Ovary (tissue), 10 donors: ENCODE measurements at places on chromosomes 7 and 10.

DNA sequence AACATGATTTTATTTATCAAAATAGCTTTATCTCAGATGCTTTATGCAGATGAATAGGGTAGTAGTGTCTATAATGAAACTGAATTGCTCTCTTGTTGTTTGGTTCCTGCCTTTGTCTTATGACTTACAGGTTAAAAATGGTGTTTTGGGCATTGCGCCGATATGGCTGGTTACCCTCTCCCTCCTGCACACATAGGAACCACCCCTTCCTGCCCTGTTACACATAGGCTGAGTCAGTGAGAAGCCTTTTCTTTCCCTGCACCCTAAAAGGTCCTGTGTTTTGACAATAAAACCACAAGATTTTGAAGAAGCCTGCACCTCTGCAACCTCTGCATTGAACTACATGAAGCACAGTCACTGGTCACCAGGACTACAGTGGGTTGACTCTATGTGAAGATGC, 655.8 kb upstream of the ANKRD30A start:
- no peaks in the 10 kb centered on the region for H3K27me3 ChIP-seq
- DNase-seq = no peak
- H3K4me1 ChIP-seq = no peaks in the 10 kb centered on the region
- H3K36me3 ChIP-seq = no peaks in the 10 kb centered on the region
- H3K27ac ChIP-seq = no peak overlapping the region

DNA sequence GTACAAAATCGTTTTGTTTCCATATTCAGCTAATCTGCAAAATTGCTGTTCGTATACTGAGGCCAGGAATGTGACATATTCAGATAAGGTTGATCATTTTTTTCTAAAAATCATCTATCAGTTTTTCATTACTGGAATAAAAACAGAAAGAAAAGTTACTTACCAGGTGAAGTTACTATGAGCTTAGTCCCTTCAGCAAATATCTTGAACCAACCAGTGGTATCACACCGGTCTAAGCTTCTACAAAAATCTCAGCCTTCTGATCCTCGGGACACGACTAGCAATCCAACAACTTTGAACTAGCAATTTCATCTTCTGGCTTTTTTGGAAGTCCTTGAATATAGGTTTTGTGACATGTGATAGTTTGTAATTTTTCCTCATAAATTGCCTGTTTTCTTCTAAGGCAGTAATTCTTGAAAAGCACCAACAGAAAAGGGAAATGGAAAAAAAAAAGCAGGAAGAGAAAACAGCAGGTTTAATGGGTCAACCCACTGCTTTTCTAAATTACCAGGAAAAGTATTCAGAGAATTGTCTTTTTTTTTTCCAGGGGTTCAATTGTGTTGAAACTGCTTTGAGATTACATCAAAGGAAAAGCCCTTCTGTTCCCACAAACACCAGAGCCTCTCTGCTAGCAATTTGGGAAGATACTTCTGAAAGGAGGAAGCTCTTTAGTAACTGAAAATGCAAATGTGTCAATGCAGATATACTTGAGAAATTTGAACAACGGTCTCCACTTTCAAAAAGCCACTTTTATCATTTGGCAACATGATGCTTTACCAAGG, 2.9 kb upstream of the TARP start:
- H3K36me3 ChIP-seq = no peaks in the 10 kb centered on the region
- H3K27me3 ChIP-seq = no peaks in the 10 kb centered on the region
- no peak overlapping the region for H3K27ac ChIP-seq
- H3K4me1 ChIP-seq = no peaks in the 10 kb centered on the region

- H3K27ac ChIP-seq = no peak overlapping the region
- no peak for DNase-seq
- H3K4me3 ChIP-seq = peak overlapping the region; percentile 88
Measured at GRCh38 chr10:122954731-122955050, 664 bp upstream of the C10orf88 start.

DNA sequence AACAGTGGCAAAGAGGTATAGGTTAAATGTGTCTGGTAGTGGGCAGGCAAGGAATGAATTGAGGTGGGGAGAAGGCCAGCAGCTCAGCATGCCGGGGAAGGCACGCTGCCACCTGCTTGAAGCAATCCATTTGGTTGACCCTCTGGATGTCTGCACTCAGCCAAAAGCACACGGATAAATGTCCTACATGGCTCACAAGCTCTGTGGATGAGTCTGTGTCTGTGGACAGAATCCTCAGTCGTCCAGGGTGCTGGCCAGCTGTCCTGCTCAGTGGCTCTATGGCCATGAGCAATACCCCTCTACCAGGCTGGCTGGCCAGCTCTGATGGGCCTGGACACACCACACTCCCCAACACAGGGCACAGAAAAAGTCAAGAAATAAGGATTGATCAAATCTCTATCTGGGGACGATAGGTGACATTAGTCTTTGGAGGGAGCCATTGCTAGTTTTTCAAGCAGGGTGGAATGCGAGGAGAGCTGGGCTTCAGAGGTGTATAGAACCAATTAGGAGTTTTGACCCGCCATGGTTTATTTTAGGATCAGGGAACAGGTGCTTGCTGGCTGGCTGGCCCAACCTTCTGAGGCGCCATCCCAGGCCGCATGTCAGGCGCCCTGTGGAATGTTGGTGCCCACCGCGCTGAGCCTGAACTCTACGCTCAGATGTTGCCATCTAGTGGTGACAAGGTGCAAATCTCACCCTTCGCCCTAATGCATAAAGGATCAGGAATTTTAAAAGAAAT, 493.4 kb downstream of the TNS3 start:
- H3K36me3 ChIP-seq = no peaks in the 10 kb centered on the region
- H3K27ac ChIP-seq = no peak overlapping the region
- peak; percentile 67 for DNase-seq
- H3K27me3 ChIP-seq = no peaks in the 10 kb centered on the region
- H3K4me1 ChIP-seq = peaks cover 2% of the 10 kb centered on the region

DNA sequence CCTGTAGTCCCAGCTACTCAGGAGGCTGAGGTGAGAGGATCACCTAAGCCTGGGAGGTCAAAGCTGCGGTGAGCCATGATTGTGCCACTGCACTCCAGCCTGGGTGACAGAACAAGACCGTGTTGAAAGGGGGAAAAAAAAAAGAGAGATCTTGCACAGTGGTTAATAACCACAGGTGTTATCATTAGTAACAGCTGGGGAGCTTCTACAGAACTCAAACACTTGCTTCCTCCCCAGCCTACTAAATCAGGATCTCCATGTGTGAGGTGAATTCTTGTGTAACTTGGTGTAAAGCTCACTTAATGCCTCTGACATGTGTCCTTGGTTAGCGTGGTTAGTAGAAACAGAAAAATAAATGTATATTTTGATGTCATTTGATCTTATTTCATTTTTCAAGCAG, 43.9 kb upstream of the BMS1 start:
- no peaks in the 10 kb centered on the region for H3K4me1 ChIP-seq
- no peak for DNase-seq
- H3K27me3 ChIP-seq = no peaks in the 10 kb centered on the region
- no peaks in the 10 kb centered on the region for H3K36me3 ChIP-seq
- no peak overlapping the region for H3K4me3 ChIP-seq
- H3K27ac ChIP-seq = no peak overlapping the region

DNA sequence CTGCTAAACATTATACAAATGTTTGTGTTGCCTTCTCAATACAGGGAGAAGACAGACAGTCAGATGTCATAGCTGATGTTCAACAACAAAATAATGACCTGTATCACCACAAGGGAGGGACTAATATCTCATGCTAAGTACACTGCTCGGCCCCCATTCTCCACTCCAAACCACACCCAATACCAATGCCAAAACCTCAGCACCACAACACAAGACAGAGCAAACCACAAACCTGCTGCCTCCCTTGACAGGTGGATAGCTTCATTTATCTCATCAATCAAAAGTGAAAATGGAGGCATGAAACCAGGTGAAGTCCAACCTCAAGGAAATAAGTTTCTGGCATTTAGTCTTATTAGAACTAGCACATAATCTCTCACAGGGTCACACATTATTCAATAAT, 109.5 kb downstream of the PARD3 start:
- peaks cover 25% of the 10 kb centered on the region for H3K4me1 ChIP-seq
- H3K27ac ChIP-seq = no peak overlapping the region
- H3K27me3 ChIP-seq = no peaks in the 10 kb centered on the region
- DNase-seq = no peak

DNA sequence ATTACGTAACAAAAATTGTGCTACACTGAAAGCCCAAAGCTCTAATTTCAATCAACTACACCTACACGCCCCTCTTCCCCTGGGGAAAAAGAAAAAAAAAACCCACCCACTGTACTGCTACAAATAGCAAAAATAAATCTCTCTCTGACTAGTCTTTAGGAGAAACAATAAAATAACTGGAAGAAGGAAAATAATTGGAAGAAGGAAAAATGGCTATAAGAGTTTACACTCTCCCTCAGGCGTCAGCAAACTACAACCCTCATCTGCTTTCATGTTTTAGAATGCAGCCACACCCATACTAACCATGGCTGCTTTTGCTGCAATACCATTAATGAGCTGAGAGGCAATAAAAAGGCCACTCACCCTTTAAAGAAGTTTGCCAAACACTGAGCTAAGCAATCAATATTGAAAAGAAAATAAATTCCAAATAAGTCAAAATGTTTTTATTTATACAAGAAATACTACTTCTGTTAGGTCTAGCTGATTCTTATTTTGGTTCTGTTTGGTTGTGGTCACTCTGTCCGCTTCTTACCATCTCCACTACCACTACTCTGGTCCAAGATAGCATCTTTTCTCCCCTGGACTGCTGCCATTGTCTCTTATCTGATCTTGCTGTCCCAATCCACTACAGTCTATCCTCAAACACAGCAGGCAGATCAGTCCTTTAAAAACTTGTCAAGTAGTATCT, 3.8 kb downstream of the MINDY3 start:
- no peaks in the 10 kb centered on the region for H3K4me1 ChIP-seq
- no peaks in the 10 kb centered on the region for H3K27me3 ChIP-seq
- H3K4me3 ChIP-seq = no peak overlapping the region

GRCh38 chr7:130345136-130345535, 520 bp downstream of the CPA5 start:
- no peak overlapping the region for H3K27ac ChIP-seq
- no peak overlapping the region for H3K4me3 ChIP-seq
- no peaks in the 10 kb centered on the region for H3K4me1 ChIP-seq
- no peaks in the 10 kb centered on the region for H3K36me3 ChIP-seq
- no peaks in the 10 kb centered on the region for H3K27me3 ChIP-seq

- H3K36me3 ChIP-seq = no peaks in the 10 kb centered on the region
- H3K4me1 ChIP-seq = no peaks in the 10 kb centered on the region
- H3K27ac ChIP-seq = no peak overlapping the region
- H3K27me3 ChIP-seq = no peaks in the 10 kb centered on the region
- DNase-seq = no peak
- H3K4me3 ChIP-seq = no peak overlapping the region
Measured at GRCh38 chr10:48478980-48479811, 125.7 kb downstream of the ARHGAP22 start.

- H3K4me3 ChIP-seq = no peak overlapping the region
- no peak overlapping the region for H3K27ac ChIP-seq
- H3K36me3 ChIP-seq = no peaks in the 10 kb centered on the region
- H3K27me3 ChIP-seq = no peaks in the 10 kb centered on the region
- DNase-seq = no peak
Measured at GRCh38 chr7:1608318-1608717, 38.5 kb upstream of the PSMG3 start.

- peaks cover 18% of the 10 kb centered on the region for H3K4me1 ChIP-seq
- H3K36me3 ChIP-seq = no peaks in the 10 kb centered on the region
- no peak for DNase-seq
- no peaks in the 10 kb centered on the region for H3K27me3 ChIP-seq
- H3K27ac ChIP-seq = no peak overlapping the region
Measured at GRCh38 chr7:44636926-44637325, 30.5 kb downstream of the OGDH start.

GRCh38 chr7:117072620-117073118, 119.4 kb downstream of the ST7 start:
- H3K36me3 ChIP-seq = no peaks in the 10 kb centered on the region
- no peak for DNase-seq
- no peak overlapping the region for H3K27ac ChIP-seq
- peaks cover 4% of the 10 kb centered on the region for H3K4me1 ChIP-seq
- no peak overlapping the region for H3K4me3 ChIP-seq
- H3K27me3 ChIP-seq = no peaks in the 10 kb centered on the region

DNA sequence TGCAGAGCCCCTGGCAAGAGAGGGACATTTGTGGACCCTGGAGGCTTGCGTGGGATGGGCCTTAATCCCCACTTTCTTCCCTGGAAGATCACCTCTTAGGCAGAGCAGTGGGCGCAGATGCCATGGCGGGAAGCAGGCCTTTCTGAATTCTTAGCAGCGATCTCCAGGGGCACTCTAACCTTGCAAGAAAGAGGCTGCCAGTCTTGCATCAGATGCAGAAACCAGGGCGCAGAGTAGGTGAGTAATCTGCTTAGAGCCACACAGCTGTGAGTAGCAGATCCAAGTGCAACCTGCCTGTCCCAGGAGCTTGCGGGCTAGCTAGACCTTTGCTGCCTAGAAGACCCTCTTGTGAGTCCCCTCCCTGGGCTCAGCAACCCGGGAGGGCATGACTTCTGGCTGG, 40.0 kb downstream of the KCTD7 start:
- H3K4me3 ChIP-seq = no peak overlapping the region
- H3K36me3 ChIP-seq = no peaks in the 10 kb centered on the region
- no peaks in the 10 kb centered on the region for H3K4me1 ChIP-seq
- DNase-seq = no peak

DNA sequence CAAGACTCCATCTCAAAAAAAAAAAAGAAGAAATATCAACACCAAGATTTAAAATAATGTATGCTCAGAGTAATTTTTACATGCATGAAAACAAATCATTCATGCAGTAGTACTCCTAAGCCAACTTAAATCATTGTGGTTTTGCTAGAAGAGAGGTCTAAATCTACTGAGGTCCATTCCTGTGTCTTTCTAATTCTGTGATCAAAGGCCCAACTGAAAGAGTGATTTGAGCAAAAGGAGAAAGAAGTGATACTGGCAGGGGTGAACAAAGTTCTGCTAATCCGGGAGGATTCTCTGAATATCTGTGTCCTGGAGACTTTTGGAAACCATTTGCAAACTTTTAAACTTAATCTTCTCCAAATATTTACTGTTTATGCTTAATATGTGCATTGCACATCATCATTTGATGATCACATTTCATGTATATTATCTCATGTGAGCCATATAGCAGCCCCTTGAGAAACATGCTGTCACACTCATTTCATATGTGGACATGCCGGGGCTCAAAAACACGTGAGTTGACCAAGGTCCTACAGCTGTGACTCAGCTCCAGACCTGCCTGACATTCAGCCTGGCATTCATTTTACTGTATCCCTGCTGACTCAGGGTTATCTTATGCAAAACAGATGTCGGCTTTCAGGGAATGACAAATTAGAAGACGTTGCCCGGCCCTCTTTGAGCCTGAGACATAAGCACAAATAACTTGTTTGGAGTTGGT, 76.4 kb downstream of the FAM107B start:
- no peaks in the 10 kb centered on the region for H3K36me3 ChIP-seq
- H3K27ac ChIP-seq = no peak overlapping the region
- no peak overlapping the region for H3K4me3 ChIP-seq

- DNase-seq = no peak
- no peak overlapping the region for H3K4me3 ChIP-seq
- H3K4me1 ChIP-seq = peaks cover 2% of the 10 kb centered on the region
- no peaks in the 10 kb centered on the region for H3K36me3 ChIP-seq
Measured at GRCh38 chr10:7513936-7514335, 103.1 kb upstream of the SFMBT2 start.
